ENCODE measurements at places on chromosomes 6 and 20.

GRCh38 chr6:28651161-28651560 is 125.5 kb downstream of the GPX5 start:
- no peak for DNase-seq

DNA sequence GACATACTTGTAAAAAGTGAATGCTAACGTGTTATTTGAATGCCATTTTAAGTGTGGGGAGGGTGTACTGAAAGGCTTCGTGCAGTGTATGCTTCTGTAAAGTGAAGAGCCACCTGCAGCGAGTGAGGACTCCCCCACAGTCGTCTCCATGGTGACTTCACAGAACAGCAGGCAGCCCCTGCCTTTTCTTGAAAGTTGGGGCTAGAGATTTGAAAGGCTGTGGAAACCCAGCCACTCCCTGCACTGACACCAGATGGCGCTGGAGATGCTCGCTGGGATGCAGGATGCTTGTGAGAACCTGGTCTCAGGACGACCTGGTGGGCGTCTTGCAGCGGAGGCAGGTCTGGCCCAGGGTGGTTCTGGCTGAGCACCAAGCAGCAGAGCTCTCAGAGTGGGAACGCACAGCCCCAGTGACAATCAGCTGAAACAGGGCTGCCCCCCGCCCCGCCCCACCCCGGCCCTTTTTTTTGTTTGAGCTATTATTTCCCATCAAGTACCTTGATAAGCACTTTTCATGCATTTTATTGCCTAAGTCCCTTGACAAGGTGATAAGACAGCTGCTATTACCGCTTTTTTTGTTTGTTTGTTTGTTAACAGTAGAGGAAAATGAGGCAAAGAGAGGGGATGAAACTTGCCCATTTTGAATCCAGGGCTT is 150.3 kb downstream of the SYCP2 start:
- DNase-seq = no peak

GRCh38 chr6:5036269-5036668 is 32.4 kb upstream of the RPP40 start:
- no peak for DNase-seq

DNA sequence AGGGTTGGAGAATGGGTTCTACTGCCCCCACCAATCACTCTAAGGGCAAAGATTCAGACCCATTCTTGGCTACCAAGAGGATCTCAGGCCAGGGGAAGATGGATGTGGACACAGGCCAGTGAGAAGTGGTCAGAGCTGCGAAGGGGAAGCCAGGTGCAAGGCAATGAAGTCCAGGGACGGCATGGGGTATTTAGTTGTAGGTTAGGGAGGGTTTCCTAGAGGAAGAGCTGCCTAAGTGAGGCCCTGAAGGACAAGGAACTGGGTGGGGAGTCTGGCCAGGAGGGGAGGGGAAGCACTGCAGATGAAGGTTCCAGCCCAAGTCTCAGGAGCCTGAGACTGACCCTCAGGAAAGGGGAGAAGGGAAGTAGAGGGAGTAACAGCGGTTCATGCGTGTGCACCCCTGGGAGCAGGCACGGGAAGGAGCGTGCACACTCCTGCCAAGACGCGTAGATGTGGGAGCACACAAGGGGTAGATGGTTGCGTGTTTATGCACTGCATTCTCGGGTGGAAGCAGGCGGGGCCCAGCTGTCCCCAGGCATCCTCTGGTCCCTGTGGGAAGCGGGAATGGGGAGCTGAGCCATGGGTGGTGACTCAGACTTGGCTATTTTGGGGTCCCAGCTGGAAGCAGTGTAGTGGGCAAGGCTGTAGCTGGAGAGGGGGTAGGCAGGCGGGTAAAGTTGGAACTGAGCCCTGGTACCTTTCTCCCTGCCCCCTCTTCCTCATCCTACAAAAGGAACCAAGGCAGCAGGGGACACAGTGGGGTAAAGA is 3.3 kb downstream of the ACTL10 start:
- no peak for DNase-seq

GRCh38 chr20:44407402-44408184 is 52.1 kb downstream of the HNF4A start:
- no peak for DNase-seq

- no peak for DNase-seq
These were observed 45.7 kb upstream of the TPD52L1 start for GRCh38 chr6:125107896-125108295.

DNA sequence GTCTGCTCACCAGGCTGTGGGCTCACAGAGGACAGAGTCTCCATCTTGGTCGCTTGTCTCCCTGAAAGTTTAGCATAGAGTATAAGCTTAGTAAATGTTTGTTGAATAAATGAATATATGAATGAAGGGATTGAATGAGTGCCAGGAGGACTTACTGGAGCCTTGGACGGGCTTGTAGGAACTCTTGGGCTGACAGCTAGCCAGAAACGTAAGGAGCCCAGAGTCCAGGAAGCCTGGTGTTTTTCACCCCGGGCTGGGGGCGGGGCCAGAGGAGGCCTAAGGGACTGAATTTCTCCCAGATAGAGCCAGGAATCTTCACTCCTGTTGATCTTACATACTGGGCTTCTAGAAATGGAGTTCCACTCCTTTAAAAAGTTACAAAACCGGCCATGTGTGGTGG is 68.5 kb upstream of the SRSF6 start:
- no peak for DNase-seq

- no peak for DNase-seq
These were observed 56.8 kb upstream of the FABP7 start for GRCh38 chr6:122722746-122723145.

DNA sequence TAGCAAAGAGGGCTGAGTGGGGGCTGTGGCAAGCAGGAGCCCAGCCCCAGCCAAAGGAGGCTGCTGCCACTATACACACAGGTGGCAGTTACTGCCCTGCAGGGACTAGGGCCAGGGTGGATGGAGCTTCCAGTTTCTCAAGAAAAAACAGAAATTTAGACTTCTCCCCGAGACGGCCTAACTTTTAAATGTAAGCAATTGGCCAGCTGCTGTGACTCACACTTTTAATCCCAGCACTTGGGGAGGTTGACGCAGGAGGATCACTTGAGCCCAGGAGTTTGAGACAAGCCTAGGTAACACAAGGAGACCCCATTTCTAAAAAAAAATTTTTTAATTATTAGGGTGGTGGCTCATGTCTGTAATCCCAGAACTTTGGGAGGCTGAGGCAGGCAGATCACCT is 98.2 kb upstream of the NFATC2 start:
- DNase-seq = no peak

- DNase-seq = no peak
These were observed 17.1 kb downstream of the DDX27 start for GRCh38 chr20:49236301-49236700.

- DNase-seq = no peak
These were observed 15.3 kb upstream of the SMLR1 start for GRCh38 chr6:130811932-130812331.

DNA sequence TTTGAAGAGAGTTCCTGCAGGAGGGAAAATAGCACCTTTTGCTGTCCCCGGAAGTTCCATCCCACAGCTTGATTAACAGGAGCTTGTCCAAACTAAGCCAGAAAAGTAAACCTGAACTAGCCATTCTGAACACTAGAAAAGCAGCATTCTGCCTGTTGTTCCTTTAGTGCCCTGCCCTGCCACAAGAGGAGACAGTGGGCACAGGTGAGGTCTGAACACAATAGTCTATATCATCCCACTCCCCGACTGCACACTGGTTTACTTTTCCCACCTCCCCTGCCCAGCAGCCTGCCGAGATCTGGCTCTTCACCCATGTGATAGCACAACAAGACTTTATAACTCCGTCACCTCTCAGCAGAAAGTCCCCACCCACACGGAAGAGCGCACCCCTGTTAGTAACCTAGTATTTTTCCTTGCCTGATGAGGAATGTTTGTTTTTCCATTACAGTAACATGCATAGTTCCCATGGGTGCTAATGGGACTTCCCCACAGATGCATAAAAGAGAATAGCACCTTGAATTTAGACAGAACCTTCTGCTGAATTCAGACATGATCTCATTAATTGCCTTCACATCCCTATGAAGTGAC is 59.7 kb downstream of the TFAP2A start:
- DNase-seq = no peak

DNA sequence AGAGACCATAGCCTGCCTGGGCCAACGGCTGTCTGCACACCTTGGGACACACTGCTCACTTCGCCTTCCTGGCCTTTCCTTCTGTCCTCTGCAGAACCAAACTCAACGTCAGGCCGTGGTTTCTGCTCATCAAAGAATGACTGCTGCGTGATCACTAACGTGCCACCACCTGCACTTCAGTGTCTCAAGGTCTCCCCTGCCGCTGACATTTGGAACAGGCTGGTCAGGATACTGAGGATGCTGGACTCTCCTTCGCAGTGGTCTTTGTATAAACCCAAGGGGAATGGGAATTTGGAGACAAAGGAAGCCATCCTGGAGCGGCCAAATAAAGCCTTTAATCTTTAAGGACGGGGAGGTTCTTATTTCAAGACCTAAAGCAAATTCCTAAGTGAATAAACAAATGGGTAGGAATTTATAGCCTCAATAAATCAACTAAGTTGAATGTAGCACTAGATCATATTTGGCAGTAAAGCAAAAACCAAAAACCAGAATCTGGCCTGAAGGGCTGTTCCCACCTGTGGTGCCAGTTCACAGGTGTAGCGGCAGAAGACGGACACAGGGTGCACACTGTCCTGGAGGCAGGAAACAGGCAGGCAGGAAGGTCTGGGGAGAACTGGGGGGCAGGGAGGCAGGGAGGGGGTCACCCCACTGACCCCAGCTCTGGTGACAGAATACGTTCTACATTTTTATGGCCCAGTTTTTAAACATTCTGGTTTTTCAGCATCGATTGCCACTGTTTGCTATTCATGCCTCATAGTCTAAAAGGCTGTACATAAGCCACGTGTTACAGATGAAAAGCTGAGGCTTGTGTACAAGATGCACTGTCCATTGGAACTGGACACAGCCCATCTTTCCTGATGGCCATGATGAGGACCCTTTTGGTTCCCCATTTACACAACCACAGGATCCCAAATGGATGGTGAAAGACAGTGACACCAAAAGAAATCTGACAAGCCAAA is 36.6 kb downstream of the ABHD12 start:
- no peak for DNase-seq

DNA sequence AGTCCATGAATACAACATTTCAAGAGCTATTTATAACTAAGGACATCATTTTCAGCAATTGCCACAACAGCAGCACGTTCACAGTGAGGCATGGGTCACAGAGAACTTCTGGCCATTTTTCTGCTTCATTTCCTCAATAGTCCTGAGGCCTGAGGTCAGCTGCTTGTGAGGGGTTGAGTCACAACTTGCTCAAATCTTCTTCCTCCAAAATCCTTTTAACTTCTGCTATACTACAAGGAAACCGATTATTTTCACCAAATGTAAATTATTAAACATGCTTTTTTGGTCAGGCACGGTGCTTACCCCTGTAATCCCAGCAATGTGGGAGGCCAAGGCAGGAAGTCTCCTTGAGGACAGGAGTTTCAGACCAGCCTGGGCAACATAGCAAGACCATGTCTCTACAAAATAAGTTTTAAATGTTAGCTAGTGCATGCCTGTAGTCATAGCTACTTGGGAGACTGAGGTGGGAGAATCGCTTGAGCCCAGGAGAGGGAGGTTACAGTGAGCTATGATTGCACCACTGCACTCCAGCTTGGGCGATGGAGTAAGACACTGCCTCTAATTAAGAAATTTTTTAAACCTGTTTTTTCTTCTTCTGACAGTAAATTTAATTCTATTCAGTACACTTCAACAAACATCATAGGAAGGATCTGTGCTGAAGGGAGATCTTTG is 11.1 kb upstream of the SLC16A10 start:
- no peak for DNase-seq

GRCh38 chr20:37243937-37244571 is 17.6 kb downstream of the GHRH start:
- no peak for DNase-seq

- DNase-seq = no peak
These were observed 159.4 kb downstream of the QRSL1 start for GRCh38 chr6:106788761-106789160.

DNA sequence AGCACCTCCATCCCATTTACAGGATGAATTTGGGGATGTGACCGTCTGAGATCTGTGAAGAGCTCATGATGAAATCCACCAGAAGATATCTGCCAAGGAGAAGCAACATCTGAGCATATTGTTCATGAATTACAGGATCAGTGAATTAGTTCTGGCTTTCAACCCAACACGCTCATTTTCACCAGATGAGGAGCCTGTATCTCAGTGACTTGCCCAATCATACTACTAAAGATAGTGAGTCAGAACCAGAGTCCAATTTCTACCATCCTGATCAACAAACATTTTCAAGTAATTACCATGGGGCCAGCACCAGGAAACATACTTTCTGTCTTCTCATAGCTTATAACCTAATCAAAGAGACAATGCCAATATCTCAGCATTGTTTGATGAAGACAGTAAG is 116.6 kb downstream of the ZDHHC14 start:
- DNase-seq = no peak

GRCh38 chr6:46949632-46950280 is 28.0 kb upstream of the ADGRF5 start:
- DNase-seq = no peak

DNA sequence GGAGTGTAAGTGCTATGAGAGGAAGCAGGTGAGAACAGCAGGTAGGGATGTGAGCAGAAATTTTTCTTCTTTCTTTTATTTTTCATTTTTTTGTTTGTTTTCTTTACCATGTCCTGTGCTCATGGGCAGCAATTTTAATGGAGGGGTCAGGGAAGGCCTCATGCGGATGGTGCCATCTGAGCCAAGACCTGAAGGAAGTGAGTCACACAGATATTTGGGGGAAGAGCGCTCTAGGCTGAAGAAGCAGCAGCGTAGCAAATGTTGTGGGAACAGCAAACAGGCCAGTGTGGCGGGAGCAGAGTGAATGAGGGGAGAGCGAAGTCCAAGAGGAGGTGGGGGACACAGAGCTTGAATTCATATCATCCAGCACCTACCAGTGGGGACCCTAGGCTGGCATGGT is 12.7 kb downstream of the SPDEF start:
- DNase-seq = no peak

DNA sequence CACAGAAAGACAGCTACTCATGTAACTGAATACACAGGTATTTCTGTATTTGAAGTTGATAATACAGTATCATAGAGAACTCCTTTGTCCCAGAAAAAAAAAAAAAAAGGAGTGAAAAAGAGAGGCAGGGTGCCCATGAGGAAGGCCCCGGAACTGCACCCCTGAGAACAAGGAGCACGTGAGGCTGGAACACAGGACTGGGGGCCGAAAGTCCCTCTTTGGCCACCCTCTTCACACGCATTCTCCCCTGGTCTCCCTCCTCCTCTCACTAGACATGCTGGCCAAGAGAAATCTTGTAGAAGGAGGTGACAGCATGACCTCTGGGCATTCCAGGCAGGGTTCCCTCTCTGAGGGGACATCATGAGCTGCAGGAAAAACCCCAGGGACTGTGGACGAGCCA is 62.7 kb upstream of the TRAF3IP2 start:
- DNase-seq = no peak

GRCh38 chr6:31368461-31368860 is 11.5 kb upstream of the HLA-B start:
- no peak for DNase-seq

DNA sequence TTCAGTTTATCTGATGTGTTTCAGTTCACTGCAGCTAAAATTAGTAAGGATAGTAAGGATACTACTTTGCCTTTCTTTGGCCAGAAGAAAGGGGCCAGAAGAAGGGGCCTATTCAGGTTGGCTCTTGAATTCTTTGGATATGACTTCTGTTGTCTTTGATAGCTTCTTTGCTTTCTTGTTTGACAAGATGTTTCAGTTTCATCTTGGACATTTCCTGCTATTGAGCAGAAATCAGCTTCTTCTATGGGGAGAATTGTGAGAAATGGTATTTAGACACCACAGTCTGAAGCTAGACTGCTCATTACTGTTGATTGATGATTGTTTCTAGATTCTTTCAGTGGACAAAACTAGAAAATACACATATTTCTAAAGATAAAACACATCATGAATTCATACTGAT is 23.2 kb downstream of the L3MBTL3 start:
- DNase-seq = no peak

- no peak for DNase-seq
These were observed 191.6 kb upstream of the EXOC2 start for GRCh38 chr6:884570-884969.
